ENCODE measurements at places on chromosomes 7 and 10. TPM values are rescaled to one million over a fixed set of nuclear protein-coding genes. Genes with fewer than 3 reads are reported as not detected.

- peak; percentile 5 for DNase-seq
These were observed 24.4 kb downstream of the C10orf90 start for GRCh38 chr10:126646110-126646509.

GRCh38 chr7:94907811-94908322, 473 bp downstream of the PPP1R9A start:
- no peak for DNase-seq

GRCh38 chr10:23558361-23558799, 119.5 kb downstream of the OTUD1 start:
- peak; percentile 27 for DNase-seq

- no peak for DNase-seq
These were observed 20.9 kb downstream of the RBM33 start for GRCh38 chr7:155665079-155665956.

- DNase-seq, result peak; percentile 60
These were observed 384 bp downstream of the DCLRE1C start for GRCh38 chr10:14953424-14954000.

GRCh38 chr7:20329389-20330238, 1.1 kb upstream of the ITGB8 start:
- DNase-seq, result peak; percentile 94

DNA sequence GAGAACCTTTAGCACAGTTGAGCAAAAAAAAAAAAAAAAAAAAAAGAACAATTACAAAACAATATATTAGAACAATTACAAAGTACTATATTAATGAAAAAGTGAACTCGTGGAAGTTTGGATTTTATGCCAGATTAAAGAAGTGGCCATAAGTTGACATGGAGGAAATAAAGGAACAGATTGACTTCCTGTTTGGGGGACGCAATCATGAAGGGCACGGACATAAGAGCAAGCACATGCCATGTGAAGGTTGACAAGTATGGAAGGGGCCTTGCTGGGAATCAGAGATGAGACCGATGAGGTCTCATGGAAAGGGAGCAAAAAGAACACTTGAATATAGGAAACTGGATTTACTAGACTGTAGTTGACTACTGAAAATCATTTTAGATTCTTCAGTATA, 61.7 kb downstream of the ICA1 start:
- no peak for DNase-seq

DNA sequence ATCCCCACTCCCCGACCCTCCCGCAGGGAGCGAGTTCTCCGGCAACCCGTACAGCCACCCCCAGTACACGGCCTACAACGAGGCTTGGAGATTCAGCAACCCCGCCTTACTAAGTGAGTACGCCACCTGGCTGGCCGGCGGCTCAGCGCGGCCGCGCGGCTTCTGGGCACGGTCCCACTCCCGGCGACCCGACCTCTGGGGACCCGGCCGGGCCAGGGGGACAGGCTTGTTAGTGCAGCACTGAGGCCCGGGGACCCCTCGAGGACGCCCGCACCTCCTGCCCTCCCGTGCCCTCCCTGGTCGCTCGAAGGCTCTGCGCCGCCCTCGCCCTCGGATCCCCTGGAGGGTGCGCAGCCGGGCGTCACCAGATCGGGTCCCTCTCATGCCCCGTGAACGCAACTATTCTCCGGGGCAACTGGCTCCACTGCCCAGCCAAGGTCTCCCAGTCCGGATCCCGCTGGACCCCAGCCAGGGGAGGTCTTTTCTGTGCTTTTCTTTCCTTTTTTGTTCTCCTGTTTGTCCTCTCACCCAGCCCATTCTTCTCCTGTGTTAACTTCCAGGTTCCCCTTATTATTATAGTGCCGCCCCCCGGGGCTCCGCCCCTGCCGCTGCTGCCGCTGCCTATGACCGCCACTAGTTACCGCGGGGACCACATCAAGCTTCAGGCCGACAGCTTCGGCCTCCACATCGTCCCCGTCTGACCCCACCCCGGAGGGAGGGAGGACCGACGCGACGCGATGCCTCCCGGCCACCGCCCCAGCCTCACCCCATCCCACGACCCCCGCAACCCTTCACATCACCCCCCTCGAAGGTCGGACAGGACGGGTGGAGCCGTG, 81.8 kb downstream of the PAX2 start:
- peak; percentile 19 for DNase-seq

- peak; percentile 68 for DNase-seq
These were observed at the start of gene C10orf53 for GRCh38 chr10:49679480-49679893. TSS of gene C10orf53 (plus strand) at chr10:49679651. CDS start at chr10:49679698, 47 bp downstream.

DNA sequence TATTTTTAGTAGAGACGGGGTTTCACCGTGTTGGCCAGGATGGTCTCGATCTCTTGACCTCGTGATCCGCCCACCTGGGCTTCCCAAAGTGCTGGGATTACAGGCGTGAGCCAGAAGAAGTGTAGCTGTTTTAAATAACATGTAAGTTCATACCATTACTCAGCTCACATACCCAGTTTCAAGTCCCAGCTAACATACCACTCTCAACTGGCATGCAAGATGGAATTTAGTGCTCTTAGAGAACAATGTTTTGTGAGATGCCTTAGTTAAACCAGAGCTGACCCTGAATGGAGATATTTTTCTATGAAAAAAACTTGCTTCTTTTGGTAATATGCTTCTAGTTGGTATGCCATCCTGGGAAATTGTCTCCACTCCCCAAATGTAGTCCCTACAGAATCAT, 37.3 kb downstream of the HBP1 start:
- DNase-seq, result no peak

- DNase-seq, result no peak
These were observed 1.9 kb downstream of the RSBN1L start for GRCh38 chr7:77698042-77698625.

- no peak for DNase-seq
These were observed 7.8 kb downstream of the DCLRE1A start for GRCh38 chr10:113846036-113846435.

- no peak for DNase-seq
These were observed 500.4 kb upstream of the POT1 start for GRCh38 chr7:125430013-125430412.

- no peak for DNase-seq
These were observed 25.3 kb upstream of the CBLL1 start for GRCh38 chr7:107718456-107719193.

DNA sequence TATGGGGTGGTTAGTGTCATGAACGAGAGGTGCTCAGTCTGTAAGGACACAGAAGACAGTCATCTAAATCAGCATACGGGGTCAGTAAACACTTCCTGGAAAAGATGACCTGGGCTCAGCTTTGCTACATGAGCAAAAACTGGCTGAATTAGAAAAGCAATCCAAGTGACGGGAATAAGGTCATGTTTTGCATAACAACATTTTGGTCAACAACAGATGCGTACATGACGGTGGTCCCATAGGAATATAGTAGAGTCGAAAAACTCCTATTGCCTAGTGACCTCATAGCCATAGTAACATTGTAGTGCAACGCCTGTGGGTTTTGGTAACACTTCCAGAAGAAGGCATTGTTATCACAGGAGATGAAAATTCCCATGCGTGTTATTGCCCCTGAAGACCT, 92.9 kb downstream of the CTNNA3 start:
- no peak for DNase-seq

GRCh38 chr10:132685101-132685891, 100.7 kb downstream of the NKX6-2 start:
- DNase-seq, result no peak

- no peak for DNase-seq
These were observed 462.1 kb upstream of the GALNT17 start for GRCh38 chr7:70669854-70670253.

DNA sequence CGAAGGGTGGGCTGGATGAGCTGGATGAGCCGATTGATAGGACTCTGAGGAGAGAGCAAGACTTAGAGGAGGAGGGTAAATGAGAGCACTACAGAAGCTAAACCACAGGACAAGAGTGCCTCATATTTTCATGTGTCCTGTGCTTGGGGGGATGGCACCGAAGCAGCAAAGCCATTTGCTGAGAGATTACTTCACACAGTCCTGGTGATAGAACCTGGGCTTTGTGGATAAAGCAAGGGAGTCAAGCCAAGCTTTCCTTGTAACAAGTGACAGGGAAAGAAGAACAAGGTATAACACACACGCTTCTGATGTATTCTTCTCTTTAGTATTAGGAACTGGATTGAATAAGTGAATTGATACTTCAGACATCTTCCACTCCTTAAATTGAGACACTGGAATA, 253.7 kb downstream of the ANKRD7 start:
- DNase-seq, result no peak

DNA sequence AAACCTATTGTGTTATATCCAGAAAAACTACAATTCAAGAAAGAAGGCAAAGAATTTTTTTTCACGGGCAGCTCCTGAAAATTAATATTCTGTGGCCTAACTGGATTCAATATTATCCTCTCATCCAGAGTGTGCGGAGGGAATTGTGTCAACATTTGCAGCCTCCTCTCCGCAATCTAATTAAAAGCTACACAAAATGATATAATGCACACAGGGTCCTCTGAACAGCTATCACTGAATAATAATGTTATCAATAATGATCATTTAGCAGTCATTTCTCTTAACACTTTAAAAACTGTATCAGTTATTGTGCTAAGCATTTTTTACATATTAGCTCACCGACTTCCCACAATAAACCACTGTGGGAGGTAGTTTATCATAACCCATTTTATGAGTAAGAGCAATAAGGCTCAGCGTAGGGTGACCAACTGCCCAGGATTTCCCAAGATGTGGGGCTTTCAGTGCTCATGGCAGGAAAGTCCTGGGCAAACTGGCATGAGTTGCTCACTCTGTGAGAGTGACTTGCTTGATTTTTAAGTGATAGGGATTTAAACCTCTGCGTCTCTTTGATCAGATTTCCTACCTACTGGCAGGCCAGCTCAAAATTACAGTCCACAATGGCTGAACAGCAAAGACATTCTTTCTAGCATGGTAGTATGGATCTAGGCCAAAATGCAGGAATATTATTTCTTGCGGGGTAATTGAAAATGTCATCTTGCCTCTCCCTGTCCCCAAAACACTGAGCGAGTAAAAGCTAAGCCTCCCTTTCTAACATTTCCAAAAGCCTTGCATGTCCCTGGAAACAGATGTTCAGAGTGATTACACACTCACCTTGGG, 65.7 kb downstream of the AOAH start:
- peak; percentile 97 for DNase-seq

- no peak for DNase-seq
These were observed 108.1 kb downstream of the ITGB8 start for GRCh38 chr7:20438694-20439376.

DNA sequence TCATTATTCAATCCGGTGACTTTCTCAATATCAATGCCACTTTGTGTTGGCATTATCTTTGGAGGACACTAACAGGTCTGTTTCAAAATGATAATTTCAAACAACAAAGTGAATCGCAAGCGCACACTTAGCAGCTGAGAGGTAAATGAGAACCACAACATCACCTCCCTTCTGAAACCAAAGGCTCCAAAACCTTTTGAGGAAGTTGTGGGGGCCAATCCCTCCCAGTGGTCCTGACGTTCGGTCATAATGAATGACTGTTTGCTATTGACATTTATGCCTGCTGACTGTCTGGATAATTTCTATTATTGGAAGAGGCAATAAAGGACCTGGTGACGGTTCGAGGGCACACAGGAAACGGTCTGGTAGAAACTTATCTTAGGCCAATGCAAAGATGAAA, 1.8 kb downstream of the ADARB2 start:
- no peak for DNase-seq

- peak; percentile 49 for DNase-seq
These were observed 71.4 kb upstream of the NFKB2 start for GRCh38 chr10:102324061-102324460.

DNA sequence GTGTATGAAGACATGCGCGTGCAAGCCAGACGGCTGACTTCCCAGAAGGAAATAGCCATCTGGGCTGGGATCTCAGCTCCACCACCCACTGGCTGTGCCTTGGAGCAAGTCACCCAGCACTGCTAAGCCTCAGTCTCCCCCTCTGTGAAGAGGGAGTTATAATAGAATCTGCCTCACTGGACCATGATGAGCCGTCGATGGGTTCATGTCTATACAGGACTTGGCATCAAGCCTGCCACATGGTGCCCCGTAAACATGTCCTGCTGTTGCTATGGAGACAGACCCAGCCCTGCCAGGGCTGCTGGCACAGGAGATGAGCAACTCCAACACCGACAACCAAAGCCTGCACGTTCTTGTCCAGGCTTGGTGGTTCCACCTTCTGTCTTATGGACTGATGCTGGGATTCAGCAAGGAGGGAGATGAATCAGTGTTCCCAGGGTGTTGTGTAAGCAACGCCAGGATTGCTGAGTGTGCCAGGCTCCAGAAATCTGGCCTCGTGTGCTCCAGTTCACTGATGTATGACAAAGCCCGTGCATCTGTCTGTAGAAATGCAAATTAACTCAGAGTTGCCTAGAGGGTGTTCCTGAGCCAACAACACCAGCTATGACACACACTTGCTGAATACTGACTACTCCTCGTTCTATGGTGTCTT, 5.6 kb downstream of the GPR15LG start:
- peak; percentile 100 for DNase-seq

- no peak for DNase-seq
These were observed 69.2 kb upstream of the LRRC4 start for GRCh38 chr7:128100225-128100948.

SAP25 gene
- polyA plus RNA-seq, result 0.18 TPM

CNNM1 gene
- 0.54 TPM for polyA plus RNA-seq

TMEM213 gene
- polyA plus RNA-seq, result not detected

HOXA7 gene
- polyA plus RNA-seq, result 3.9 TPM

SUN3 gene
- 0.16 TPM for polyA plus RNA-seq

WDR11 gene
- polyA plus RNA-seq, result 34.0 TPM

SLC25A40 gene
- polyA plus RNA-seq, result 6.5 TPM

C10orf67 gene
- polyA plus RNA-seq, result 0.26 TPM
